ENCODE measurements at places on chromosomes 16 and 17.
A peak's percentile ranks its signal among the peaks of the same experiment; 100 is the strongest.

DNA sequence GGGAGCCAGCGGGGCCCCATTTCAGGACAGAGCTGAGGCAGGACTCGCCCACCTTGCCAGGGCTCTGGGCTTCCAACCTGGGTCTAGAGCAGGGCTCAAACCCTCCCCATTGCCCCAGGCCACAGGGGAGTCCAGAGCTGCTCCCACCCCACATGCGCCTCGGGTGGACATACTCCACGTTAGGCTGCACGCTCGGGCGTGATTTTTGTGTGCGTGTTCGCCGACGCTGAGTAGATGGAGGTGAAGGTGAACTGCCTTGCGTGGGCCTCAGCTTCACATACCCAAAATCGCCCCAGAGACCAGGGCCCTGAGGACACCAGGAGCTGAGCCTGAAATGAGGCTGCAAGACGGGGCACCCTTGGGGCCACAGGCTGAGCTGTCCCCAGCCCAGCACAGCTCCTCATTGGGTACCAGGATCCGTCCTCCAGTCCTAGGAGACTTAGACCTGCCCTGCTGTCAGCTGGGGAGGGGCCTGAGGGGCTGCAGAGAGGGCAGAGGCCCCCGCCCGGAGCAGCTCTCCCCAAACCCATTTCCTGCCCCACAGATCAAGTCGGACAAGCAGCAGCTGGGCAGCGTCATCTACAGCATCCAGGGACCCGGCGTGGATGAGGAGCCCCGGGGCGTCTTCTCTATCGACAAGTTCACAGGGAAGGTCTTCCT lies 8.2 kb downstream of the CDH15 start:
- no peak for DNase-seq

- DNase-seq, result no peak
Observed at GRCh38 chr17:15265131-15265530, at the start of gene PMP22. PMP22 (minus strand) TSS chr17:15265326; CDS start chr17:15260727, 4,599 bp downstream.

DNA sequence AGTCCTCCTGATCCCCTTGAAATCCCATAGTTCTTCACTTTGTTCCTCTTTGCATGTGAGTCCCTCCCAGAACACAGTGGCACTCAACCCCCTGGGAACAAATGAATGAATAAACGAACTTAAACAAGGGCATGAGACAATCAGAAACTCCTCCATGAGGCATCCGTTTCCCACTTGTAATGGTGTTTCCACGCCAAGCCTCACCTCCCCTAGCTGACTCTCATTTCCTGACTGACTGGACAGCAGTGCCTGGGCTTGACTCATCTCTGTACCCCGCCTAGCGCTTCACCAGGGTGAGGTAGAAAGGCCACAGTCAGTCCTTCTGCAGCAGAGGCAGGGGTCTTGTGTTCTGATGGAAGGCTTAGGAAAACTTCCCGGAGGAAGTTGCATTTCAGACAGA lies 14.2 kb downstream of the KIF1C start:
- DNase-seq, result no peak

DNA sequence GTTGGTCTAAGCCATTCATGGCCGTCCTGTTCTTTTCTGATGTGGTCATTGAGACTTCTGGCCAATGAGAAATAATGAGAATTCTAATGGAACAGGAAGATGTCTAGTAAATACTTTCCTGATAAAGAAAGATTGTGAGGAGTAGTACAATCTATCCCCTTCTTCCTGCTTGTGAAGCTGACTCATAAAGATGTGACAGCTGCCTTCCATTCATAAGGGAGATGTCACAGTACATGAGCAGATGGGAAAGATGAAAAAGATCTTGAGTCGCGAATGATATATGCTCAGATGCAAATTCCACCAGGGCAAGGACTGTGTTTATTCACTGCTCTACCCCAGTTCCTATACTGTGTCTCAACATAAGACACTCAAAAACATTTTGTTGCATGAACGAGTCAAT lies 111.7 kb upstream of the FOXF1 start:
- no peak for DNase-seq

GRCh38 chr17:6173653-6174052 lies 103.5 kb downstream of the WSCD1 start:
- no peak for DNase-seq

DNA sequence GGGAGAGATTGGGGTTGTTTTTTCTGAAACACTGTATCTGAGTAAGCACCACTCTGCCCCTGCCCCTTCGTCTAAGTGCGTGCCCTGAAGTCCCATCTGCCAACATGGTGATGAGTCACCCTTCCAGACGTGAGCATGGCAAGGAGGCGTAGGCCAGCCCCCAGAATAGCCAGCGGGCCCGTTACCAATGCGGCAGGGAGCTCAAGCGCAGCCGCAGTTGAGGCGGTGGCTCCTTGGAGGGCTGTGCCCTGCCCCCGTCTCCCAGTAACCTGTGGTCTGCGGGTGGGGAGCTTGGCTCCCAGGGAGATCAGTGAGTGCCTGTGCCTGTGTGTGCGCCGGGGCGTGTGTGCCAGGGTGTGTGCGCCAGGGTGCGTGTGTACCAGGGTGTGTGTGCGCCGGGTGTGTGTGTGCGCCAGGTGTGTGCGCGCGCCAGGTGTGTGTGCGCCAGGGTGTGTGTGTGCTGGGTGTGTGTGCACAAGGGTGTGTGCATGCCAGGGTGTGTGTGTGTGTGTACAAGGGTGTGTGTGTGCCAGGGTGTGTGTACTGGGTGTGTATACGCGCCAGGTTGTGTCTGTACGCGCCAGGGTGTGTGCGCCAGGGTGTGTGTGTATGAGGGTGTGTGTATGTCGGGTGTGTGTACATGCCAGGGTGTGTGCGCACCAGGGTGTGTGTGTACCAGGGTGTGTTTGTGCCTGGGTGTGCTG lies 98.6 kb upstream of the CHMP6 start:
- peak; percentile 89 for DNase-seq

- no peak for DNase-seq
Observed at GRCh38 chr17:47727704-47728036, 5.4 kb upstream of the TBX21 start.

DNA sequence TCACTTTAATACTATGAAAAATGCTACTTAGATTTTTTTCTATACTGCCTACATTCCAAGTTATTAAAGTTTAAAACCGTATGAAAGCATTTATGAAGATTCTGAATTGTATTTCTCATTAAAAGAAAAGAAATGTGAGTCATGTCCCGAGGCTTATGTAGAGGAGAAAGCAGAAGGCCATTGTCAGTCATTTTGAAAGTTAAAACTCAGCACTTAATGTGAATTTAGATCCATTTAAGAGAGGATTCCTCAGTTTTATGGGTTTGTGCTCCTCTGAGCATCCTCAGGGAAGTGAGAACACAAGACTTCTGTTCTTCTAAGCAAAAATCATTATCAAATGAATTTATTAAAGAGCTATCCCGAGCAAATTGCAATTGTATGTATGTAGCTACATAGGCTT lies 11.8 kb downstream of the C17orf75 start:
- DNase-seq, result no peak

- DNase-seq, result peak; percentile 37
Observed at GRCh38 chr17:81666092-81666341, 388 bp downstream of the OXLD1 start.

DNA sequence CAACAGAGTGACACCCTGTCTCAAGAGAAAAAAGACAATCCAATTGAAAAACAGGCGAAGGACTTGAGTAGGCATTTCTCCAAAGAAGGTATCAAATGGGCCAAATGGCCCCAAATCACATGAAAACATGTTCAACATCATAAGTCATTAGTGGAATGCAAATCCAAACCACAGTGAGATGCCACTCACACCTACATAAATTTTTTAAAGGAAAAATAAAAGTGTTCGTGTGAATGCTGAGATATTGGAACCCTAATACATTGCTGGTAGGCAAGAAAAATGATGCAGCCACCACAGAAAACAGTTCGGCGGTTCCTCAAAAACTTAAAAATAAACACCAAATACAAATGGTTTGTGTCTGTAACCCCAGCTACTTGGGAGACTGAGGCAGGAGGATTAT lies 45.2 kb downstream of the PIGL start:
- DNase-seq, result no peak

DNA sequence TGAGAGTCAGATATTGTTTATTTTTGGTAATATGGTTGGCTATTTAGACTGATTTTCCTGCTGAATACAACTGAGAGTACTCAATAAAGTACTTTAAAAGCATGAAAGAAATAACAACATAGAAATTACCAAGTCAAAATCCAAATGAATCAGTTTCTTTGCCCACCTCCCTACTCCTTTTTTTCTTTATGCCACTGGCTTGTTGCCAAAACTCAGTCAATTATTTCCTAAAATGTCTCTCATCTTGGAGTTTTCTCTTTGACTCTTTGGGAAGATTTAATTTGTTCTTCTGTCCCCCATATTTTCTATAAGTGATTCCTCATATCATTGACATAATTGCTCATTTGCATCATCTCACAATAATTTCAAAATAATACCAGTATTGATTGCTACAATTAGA lies 2.6 kb upstream of the OMG start:
- no peak for DNase-seq

- no peak for DNase-seq
Observed at GRCh38 chr16:69233124-69233523, 46.2 kb downstream of the SNTB2 start.

DNA sequence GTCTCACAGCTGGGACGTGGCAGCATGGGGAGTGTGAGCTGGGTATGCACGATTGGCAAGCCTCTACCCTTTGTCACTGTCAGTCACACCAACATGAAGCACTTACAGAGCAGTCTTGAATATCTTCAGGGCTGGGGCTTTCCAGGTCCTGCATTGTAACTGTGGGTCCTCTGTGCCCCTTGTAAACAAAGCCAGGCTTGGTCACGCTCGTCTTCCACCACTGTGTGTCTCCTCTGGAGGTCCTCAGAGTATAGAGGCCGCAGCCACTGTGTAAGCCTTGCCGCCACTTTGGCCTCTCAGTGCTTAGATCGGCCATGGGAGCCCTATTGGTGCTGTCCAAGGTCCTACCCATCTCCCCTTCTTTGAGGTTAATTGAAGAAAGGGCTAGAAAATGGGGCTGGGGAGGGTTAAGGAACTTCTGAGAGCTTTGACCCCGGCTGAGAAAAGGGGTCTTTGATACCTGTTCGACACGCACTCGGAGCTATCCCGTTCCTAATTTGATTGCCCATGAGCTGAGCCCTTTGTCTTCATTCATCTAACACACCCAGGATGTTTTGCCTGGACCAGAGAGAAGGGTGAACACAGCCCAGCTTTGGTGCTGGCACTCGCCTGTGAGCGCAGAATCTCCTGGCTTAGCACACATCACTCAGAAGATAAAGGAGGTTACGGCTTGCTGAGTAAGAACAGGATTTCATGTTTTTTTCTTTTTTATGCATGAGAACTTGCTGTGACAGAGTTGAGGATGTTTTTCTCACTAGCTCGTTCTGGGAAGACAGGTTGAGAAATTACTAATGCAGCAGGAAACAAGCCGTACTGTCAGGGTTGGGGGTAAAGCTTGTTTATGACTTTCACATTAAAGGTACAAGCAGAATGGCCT lies 267.9 kb downstream of the CPPED1 start:
- no peak for DNase-seq

Measured in Kasumi-1 (cell line).